ENCODE measurements at places on chromosomes 4 and X.

DNA sequence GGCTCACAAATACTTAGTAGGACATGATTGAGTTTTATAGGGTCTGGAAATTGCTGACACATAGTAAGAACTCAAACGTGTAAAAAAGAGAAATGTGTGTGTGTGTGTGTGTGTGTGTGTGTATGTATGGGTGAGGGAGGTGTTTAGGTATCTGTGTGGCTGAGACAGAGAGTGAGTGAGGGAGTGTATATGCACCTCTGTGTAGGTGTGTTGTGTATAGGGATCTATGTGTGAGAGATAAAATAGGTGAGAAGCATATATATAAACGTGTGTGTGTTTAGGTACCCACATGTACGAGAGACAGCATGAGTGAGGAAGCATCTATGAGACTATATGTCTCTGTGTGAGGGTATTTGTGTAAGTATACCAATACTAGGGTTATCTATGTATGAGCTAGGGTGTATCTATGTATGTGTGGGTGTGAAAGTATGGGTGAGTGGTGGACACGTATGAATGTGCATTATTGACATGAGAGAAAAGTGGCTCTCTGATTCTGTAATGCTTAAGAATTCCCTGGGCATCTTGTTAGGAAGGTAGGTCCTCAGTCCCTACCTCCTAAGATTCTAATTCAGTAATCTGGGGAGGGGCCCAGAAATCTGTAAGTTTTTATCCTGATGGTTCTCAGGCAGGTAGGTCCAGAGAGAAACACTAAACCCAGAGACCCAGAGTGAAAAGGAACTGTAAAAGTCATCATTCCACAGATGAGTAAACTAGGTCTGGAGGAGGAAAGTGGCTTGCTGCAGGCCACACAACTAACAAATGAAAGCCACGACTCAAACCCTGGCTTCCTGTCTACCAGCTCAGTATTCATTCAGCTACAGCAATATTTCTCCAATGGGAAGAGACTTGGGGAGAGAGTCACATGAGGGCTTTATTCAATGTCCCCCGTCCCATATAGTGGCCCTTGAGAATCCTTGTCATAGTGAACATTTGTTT, 237.0 kb downstream of the IDS start:
- no peak for DNase-seq

GRCh38 chr4:123675567-123675966, 279.0 kb downstream of the SPRY1 start:
- no peak for DNase-seq

GRCh38 chrX:96568071-96568470, 116.6 kb upstream of the DIAPH2 start:
- DNase-seq = no peak

GRCh38 chr4:81164623-81165416, 50.2 kb downstream of the PRKG2 start:
- DNase-seq = no peak

- DNase-seq = no peak
Observed at GRCh38 chr4:58551676-58552075, 1441.5 kb upstream of the IGFBP7 start.

DNA sequence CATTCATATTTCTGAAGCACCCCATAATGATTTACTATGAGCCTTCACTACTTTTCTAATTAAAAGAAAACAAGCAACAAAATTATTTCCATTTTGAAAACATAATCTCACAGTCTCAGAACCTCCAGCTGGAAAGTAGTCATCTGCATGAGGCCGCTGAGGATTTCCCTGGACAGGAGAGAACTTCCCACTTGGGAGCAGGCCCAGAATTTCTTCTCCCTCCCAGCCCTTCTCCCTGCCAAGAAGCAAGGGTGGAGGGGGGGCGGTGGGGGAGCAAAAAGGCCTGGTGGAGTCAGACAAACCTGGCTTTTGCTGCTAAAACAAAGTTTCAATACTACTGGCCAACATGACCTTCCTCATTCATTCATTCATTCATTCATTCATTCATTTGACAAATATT, 167.3 kb downstream of the PJA1 start:
- peak; percentile 77 for DNase-seq

GRCh38 chrX:123184866-123185276, 793 bp downstream of the GRIA3 start:
- DNase-seq = no peak

- DNase-seq = no peak
Observed at GRCh38 chr4:38610521-38610920, 53.5 kb upstream of the KLF3 start.

DNA sequence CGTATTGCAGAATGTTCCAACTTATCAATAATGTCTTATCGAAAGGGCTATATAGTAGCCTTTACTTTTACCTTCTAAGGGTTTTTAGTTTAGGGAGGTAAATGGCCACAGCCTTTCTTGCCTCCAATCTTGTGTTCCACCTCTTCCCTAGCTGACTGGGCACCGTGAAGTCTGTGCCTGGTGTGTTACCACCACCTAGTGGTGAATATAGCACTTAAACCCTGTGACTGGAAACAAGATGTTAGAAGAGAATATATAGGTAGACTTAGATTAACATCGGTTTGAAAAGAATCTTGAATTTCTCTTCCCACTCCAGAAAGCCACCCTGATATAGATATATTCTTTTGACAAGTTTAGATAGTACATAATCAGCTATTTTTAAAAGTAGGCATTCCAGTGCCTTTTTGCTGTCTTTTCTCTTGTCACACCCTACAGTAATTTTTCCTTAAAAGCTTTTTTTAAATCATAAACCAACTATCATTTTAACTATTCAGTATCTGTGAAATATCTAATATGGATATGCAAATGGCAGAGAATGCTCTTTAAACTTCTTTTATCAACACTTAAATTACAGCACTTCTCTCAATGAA, 27.8 kb upstream of the ADH7 start:
- peak; percentile 27 for DNase-seq

DNA sequence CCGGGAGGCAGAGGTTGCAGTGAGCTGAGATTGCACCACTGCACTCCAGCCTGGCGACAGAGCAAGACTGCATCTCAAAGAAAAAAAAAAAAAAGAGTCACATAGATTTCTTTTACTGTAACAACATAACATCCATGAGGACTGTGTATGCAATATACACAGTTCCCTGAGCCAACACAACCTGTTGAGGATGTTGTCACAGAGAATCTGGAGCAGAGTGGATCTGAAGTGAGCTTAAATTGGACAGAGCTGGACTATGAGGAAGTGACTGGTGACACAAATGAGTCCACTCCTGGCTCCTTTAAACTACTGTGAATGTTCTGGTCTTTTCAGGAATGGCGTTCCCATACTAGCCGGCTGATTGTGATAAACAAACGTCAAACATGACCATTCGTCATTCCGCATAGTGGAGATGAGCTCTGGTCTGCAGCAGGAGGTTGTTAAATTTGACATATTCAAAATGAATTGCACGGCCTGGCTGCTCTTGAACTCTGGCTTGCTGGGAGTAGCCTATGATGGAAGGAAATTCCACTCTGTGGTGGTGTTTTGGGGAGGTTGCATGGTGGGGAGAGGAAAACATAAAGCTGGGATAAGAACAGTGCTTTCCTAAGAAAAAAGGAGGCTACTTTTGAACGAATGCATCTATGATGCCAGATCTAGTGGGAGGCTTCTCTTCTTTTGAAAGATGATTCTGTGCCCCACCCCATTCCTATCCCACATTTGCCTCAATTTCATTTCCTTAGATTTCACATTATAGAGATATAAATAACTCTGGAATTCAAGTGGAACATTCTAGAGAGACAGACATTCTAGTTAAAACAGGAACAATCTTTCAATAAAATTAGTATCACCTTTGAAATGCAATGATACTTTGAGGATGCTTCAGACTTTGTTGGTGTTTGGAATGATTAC, 149.5 kb downstream of the SHROOM3 start:
- DNase-seq = no peak

- no peak for DNase-seq
Observed at GRCh38 chrX:19225909-19226308, 103.6 kb upstream of the ADGRG2 start.

DNA sequence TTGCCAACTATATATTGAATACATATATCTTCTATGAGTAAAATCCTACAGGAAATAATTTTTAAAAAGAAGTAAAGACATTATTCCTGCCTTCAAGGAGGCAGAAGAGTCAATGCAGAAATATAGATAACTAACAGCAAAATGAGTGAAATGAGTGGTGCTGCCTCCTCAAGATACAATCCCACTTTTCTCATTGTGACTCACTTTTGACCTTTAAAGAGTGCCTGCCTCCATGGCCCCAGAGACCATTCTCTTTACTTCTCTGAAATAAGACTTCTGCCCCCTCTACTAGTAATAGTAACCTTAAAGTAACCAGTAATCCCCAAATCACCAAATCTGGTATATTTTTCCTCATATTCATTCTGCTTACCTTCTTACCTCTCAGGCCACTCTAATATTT, 15.5 kb downstream of the SLC10A7 start:
- DNase-seq = no peak

DNA sequence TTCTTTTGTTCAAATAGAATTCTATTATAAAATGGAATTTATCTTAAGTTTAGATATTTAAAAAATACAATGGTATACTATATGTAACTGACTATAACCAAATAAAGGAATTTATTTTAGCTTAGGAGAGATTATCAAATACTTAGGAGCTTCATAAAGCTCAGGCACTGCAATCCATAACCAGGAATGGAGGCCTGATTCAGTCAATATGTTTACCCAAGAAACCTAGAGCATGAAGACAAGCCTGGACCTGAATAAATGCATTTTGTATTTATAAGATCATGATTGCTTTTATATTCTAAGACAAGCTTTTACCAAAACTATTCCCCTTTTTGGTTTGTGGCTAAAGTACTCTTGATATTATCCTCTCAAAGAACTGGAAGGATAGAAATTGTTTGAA, 742.6 kb downstream of the FAT4 start:
- DNase-seq = no peak

GRCh38 chrX:131081772-131082740, 23.9 kb downstream of the ARHGAP36 start:
- no peak for DNase-seq

GRCh38 chrX:97846718-97847237, 963.1 kb downstream of the RPA4 start:
- no peak for DNase-seq

GRCh38 chr4:139297001-139297410, 4.3 kb upstream of the NAA15 start:
- DNase-seq = no peak

- no peak for DNase-seq
Observed at GRCh38 chr4:108043526-108043925, 53.8 kb downstream of the HADH start.

GRCh38 chr4:144518181-144518895, 127.6 kb upstream of the HHIP start:
- no peak for DNase-seq

GRCh38 chr4:76883147-76883546, 14.8 kb downstream of the SOWAHB start:
- no peak for DNase-seq

All from heart left ventricle (tissue), 16 donors.